ENCODE measurements at places on chromosomes 12 and 14.

DNA sequence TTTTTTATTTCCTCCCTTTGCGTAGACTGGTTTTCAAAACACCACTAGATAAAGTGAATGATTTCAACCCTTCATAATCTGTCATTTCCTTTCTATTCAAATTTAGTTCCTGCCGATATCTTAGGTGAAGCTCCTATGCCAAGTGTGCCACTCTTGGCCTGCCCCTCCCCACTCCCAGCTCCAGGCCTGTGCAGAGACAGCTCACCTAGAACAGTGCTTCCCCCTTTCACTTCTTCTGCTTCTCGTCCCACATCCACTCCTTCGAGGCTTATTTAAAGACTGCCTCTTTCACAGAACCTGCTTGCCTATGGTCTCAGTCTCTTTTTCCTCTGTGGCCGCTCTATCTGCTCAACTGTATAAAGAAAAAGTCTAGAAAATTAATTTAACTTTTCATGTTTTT lies 473.8 kb downstream of the RAD51B start:
- no peak for DNase-seq

DNA sequence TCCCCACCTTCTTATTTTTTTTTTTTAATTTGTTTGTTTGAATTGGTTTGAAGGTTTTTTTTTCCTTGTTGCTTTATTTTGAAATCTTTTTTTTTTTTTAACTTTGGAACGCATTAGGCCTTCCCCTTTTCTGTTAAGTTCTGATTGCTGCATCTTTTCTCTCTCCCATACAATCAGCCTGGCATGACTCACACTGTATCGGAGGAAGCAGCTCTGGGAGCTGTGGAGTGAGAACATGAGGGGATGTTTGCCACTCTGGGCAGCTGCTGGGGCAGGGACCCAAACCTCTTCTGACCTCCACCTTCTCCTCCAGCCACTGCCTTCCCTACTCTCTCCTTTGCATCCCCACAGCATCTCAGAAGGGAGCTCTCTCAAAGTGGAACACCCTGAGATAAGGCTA lies 160.3 kb upstream of the FKBP4 start:
- no peak for DNase-seq

- DNase-seq, result no peak
Measured at GRCh38 chr12:103846415-103846814, 5.4 kb upstream of the NT5DC3 start.

DNA sequence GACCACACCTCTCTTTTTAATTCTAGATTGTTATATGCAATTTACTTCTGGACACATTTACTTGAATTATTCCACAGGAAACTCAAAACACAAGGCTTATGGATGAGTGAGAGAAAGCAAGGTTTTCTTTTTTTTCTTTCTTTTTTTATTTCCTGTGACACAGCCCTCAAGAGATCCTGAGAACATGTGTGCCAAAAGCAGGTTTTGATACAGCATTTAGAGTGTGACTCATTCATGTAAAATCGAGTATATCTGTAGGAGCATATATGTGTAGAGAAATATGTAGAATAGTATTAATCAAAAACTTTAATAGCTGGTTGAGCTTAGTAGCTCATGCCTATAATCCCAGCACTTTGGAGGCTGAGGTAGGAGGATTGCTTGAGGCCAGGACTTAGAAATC lies 4.4 kb upstream of the MAX start:
- DNase-seq, result no peak

- no peak for DNase-seq
Measured at GRCh38 chr14:69012256-69012953, 33.3 kb upstream of the ACTN1 start.

- DNase-seq, result no peak
Measured at GRCh38 chr14:36313898-36314297, 6.5 kb downstream of the MBIP start.

DNA sequence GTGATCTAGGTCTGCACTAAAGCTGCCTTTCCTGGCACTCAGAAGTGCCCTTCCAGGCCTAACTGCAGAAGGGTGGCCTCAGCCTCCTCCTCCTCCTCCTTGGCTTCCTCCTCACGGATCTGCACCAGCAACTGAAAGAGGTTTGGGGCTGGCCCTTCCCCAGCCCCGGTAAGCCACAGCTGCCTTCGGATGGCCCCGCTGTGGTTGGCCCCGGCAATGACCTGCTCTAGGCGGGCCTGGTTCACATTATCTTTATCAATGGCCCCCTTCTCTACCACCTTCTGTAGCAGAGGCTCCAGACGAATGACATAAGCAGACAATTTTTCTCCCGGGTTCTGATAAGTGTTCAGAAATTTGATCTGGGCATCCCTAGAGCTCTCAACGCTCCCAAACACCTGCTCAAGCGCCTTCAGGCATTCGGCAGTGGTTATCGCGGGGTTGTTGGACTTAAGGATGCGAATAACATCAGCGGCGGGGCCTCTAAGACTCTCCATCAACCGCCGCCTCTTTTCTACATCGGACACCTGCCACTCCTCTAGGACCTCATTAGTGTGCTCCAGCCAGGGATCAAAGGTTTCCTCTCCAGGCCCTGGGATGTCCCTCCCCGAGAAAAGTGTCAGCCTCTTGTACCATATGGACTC lies 1.5 kb downstream of the PNMA1 start:
- no peak for DNase-seq

DNA sequence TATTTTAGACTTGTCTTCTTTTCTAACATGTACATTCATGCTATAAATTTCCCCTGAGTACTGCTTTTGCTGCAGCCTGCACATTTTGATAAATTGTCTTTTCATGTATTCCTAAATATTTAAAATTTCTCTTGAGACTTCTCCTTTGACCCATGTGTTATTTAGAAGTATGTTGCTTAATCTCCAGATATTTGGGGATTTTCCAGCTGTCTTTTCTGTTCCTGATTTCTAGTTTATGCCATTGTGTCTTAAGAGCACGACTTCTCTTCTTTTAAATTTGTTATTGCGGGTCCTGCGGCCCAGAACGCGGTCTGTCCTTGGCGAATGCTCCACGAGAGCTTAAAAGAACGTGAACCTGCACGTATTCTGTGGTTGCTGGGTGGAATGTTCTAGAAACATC lies 136.4 kb downstream of the KIF26A start:
- no peak for DNase-seq

GRCh38 chr12:7403466-7403865 lies 40.5 kb downstream of the CD163L1 start:
- DNase-seq, result no peak

- no peak for DNase-seq
Measured at GRCh38 chr12:102593134-102593533, 112.8 kb upstream of the IGF1 start.

GRCh38 chr14:20799892-20800544 lies 2.6 kb downstream of the RNASE1 start:
- no peak for DNase-seq

- no peak for DNase-seq
Measured at GRCh38 chr12:58386136-58386535, 444.8 kb downstream of the ATP23 start.

GRCh38 chr14:78967111-78967809 lies 797.1 kb downstream of the NRXN3 start:
- DNase-seq, result peak; percentile 12

GRCh38 chr12:122366685-122367475 lies 55.6 kb downstream of the CLIP1 start:
- peak; percentile 77 for DNase-seq

- no peak for DNase-seq
Measured at GRCh38 chr12:75998292-75999063, 33.1 kb downstream of the PHLDA1 start.

GRCh38 chr14:34766606-34767005 lies 52.2 kb upstream of the CFL2 start:
- DNase-seq, result peak; percentile 15

DNA sequence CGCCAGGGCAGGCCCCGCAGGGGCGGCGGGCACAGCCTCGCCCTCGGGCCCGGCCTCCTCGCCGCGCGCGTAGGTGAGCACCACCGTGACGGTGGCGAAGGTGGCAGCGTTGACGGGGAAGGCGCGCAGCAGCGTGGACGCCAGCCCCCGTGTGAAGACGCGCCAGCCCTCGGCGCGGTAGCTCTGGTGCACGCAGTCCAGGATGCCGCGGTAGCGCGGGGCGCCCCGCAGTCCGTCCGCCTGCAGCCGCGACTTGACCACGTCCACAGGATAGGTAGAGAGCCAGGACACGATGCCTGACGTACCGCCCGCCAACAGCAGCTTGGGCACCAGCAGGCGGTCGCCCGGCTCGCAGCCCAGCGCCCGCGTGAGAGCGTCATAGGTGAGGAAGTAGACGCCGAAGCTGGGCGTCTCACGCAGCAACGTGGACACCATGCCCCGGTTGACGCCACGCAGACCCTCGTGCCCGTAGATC lies 13.9 kb downstream of the SLC25A29 start:
- no peak for DNase-seq

DNA sequence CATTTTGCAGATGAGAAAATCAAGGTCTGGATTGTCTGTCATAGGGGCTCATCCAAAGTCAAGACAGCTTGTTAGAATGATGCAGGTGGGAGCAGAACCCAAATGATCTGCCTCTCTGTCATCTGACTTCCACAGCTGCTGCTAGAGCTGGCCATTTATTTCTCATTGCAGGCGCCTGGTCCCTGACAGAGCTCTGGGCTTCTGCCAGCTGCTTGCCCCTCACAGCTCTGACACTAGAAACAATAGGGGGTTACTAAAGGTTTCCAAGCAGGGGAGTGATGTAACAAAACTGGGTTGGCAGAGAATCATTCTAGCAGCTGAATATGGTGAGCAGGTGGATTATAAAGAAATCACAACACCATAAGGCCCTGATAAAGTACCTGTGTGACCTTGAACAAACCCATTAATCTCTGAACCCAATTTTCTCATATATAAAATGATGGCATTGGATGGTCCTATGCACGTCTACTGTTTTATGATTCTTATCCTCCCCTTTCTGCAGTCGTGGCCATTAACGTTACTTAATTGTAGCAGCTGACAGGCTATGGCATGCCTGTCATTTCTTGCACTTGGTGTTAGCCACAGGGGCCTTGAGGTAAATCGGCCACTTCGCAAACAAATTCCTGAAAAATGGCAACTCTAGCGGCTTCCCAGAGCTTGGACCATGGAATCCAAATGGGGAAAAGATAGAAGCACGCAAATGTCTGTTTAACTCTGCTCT lies 134.6 kb downstream of the RMST start:
- no peak for DNase-seq

DNA sequence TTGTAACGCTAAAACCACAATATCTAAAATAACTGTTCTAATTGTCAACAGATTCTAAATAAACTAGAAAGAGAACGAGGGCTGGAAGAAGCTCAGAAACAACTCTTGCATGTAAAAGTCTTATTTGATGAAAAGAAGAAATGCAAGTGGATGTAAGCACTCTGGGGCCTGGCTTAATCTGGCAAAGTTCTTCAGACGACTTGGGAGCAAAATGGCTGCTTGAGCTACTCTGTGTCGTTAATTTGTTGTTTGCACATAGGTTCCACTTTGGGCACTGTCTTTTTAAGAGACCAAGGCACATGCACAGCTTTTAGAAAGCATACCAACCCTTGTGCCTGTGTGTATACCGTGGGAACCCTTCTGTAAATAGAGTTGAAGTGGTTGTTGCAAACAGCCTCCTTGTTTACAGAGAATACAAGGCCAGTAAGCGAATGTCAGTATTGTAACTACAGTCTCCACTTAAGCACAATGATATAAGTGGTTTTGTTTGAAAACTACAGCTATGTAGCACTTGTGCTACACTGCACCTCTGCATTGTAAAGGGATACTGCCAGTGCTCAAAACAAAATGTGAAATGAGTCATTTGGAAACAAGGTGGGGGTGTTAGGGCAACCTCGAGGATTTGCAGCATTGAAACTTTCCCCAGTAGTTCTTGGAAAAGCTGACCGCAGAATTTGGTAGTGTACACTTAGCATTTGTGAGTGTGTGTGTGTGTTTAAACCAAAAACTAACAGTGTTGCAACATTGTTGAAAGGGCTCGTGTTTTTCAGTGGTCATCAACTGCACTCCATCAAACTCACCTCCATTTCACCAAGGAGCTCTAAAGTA lies 154.3 kb downstream of the CEP83 start:
- DNase-seq, result peak; percentile 79

- DNase-seq, result no peak
Measured at GRCh38 chr12:53062977-53063707, 13.3 kb downstream of the TNS2 start.

DNA sequence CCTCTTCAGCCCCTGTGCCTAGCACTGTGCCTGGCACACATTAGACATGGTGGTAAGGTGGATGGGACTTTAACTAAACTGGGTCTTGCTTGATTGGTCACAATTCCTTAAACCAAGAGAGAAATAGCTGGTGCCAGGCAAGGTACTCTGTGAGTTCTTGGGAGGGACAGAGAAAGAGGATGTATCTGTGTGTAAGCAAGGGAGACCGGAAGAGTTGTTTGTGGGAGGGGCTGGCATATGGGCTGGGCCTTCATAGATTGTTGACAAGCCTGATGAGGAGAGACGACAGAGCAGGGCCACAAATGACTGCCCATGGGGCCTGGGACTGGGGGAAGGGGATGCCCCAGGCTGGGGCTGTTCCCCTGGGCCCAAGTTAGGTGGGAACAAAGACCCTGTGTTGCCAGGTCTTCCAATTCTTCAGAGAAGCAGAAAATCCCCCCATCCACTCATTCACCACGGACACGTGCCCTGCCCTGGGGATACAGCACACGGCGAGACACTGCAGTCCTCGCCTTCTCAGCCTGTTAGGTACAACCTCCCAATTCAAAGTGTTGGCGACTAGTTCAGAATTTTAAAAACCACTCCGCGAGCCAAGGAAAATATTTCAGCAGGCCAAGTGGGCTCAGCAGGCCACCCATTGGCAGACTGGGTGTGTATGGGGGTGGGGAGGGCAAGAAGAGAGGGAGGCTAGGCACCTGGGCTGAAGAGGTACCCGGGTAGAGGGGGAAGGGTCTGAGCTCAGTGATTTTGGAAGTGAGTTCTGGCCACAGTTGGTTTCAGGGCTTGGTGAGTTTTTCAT lies 11.4 kb upstream of the CYP46A1 start:
- DNase-seq, result no peak

DNA sequence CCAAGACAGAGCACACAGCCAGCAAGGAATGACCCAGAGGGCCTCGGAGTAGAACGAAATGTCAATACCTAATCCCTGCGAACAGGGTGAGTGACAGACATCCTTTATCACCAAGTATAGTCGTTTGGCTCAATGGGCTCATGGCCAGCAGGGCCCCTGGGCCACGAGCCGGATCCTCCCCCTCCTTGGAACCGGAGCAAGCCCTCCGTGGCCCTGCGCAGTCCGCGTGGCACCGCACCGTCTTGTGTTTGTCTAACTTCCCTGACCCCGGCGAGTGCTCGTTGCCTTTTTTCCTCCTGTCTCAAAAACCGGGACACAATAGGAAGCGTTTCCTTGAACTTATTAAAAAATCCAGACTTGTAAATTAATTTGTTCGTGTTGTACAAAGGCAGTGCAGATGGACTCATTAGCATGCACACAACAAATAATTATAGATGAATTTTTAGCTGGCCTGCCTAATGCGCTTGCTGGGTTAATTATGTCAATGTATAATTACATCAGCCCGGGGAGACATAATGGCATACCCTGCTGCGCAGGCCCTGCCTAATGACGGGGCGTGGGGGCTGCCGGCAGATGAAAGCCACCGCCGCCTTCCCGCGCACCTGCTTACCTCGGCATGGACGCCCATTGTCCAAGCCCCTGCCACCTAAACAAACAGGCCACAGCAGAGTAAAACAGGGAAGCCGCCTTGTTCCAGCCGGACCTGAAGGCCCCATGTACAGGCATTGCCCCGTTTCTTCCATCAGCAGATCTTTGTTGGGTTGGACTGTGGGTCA lies 81.6 kb downstream of the PHETA1 start:
- DNase-seq, result no peak

- DNase-seq, result peak; percentile 43
Measured at GRCh38 chr14:50417853-50418252, 21.2 kb upstream of the CDKL1 start.

GRCh38 chr12:23948291-23948690 lies 1.2 kb downstream of the SOX5 start:
- DNase-seq, result no peak
